ENCODE measurements at places on chromosomes 6 and 20. TPM values are rescaled to one million over a fixed set of nuclear protein-coding genes. Genes with fewer than 3 reads are reported as not detected.
A peak's percentile ranks its signal among the peaks of the same experiment; 100 is the strongest.

GRCh38 chr20:16444057-16444777 is 129.0 kb downstream of the KIF16B start:
- DNase-seq: no peak
- H3K27me3 ChIP-seq: no peaks in the 10 kb centered on the region
- H3K4me1 ChIP-seq: peaks cover 22% of the 10 kb centered on the region

- no peak overlapping the region for H3K27ac ChIP-seq
- no peak for DNase-seq
- no peak overlapping the region for H3K4me3 ChIP-seq
Measured at GRCh38 chr6:16162003-16162402, 33.1 kb downstream of the MYLIP start.

DNA sequence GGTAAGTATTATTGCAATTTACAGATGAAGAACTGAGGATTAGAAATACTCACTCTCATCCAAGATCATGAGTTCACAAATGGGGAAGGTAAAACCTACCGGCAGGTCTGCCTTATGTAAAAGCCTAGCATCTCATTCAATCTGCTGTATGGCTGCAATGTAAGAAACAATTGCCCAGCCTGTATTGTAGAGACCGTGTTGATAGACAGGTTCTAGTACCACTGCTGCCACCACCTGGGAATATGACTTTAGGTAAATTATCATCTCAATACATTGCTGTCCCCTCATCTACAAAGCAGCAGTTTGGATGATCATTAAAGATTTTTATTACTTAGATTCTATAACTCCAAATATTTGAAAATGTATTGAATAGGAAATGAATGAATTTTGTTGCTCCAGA is 23.3 kb upstream of the ARHGAP18 start:
- H3K27ac ChIP-seq: no peak overlapping the region
- peaks cover 19% of the 10 kb centered on the region for H3K4me1 ChIP-seq
- H3K4me3 ChIP-seq: no peak overlapping the region
- DNase-seq: no peak

DNA sequence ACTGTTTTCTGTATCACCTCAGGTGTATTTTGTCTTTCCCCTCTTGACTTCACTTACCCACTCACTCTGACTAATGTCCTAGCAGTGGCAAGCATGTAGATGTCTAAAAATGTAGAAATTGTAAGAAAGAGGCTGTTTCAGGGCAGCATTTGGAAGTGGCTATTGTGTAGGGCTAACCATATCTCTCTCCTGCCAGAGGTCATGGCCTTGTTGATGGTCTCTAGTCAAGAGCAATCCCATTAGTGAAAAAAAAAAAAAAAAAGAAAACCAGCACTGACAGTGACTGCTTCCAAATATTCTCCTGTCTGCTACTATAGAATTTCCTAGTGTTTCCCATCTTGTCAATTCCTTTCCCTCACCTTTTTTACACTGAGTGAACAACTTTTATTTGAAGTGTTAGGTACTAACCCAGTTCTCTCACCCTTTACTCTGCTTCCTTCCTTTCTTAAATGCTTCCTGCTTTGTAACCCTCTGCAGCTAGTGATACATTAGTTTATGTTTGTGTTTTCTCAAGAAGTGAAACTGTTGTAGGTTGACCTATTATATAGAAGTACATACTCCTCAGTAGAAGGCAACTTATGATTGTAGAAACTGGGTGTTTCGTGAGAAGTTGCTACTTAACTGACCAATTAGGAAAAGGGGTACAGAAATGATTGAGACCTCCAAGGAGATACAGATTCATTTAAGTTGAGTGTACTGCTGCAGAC is 174.1 kb upstream of the PTPRK start:
- no peaks in the 10 kb centered on the region for H3K36me3 ChIP-seq
- H3K4me1 ChIP-seq: no peaks in the 10 kb centered on the region
- no peak overlapping the region for H3K4me3 ChIP-seq
- H3K27me3 ChIP-seq: no peaks in the 10 kb centered on the region
- no peak for DNase-seq
- H3K27ac ChIP-seq: no peak overlapping the region

DNA sequence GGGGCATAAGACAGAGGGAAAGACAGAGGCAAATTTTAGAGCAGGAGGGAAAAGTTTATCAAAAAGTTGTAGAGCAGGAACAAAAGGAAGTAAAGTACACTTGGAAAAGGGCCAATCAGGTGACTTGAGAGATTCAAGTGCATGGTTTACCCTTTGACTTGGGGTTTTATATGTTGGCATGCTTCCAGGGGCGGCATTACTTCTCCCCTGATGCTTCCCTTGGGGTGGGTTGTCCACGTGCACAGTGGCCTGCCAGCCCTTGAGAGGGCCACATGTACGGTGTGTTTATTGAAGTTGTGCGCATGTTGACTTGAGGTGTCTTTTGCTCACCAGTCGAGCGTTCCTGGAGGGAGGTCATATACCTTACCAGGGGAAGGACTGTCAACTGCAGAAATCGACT is 259.5 kb upstream of the JARID2 start:
- no peak overlapping the region for H3K27ac ChIP-seq
- no peaks in the 10 kb centered on the region for H3K36me3 ChIP-seq
- H3K4me1 ChIP-seq: peaks cover 23% of the 10 kb centered on the region
- H3K27me3 ChIP-seq: no peaks in the 10 kb centered on the region
- DNase-seq: no peak
- no peak overlapping the region for H3K4me3 ChIP-seq

- H3K27ac ChIP-seq: no peak overlapping the region
- H3K4me1 ChIP-seq: peaks cover 27% of the 10 kb centered on the region
- DNase-seq: peak; percentile 25
- H3K27me3 ChIP-seq: no peaks in the 10 kb centered on the region
- no peak overlapping the region for H3K4me3 ChIP-seq
Measured at GRCh38 chr20:59018817-59019216, 412 bp upstream of the TUBB1 start.

GRCh38 chr6:137402143-137402680 is 92.0 kb downstream of the OLIG3 start:
- no peaks in the 10 kb centered on the region for H3K36me3 ChIP-seq
- DNase-seq: no peak
- no peak overlapping the region for H3K27ac ChIP-seq
- H3K4me1 ChIP-seq: peaks cover 28% of the 10 kb centered on the region
- H3K27me3 ChIP-seq: peaks cover 17% of the 10 kb centered on the region

- H3K4me3 ChIP-seq: no peak overlapping the region
- H3K27me3 ChIP-seq: no peaks in the 10 kb centered on the region
Measured at GRCh38 chr20:10541668-10542411, 106.7 kb downstream of the SLX4IP start.

DNA sequence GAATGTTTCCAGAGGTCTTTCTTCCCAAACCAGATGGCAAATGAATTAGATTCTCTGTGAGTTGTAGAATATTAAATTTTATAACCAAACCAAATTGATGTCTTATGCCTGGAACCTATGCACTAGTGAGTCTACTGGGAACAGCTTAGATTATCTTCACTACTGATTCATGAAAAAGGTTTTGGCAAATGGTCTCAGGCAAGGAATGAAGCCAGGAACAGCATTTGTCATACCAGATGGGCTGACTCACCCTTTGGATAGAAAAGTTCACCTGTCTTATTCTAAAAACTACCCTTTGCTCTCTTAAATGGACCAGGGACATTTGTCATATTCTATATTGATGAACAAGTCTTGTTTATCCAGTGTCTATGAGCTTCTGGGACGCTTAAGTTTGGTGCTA is 135.4 kb upstream of the ECI2 start:
- H3K27ac ChIP-seq: no peak overlapping the region
- peaks cover 36% of the 10 kb centered on the region for H3K4me1 ChIP-seq
- H3K36me3 ChIP-seq: no peaks in the 10 kb centered on the region
- no peaks in the 10 kb centered on the region for H3K27me3 ChIP-seq

MEP1A gene
- not detected for total RNA-seq

SLC12A5 gene
- 6.9 TPM for total RNA-seq

CST2 gene
- 1.2 TPM for total RNA-seq
